ENCODE measurements at places on chromosomes 6 and 20.
A peak's percentile ranks its signal among the peaks of the same experiment; 100 is the strongest.

GRCh38 chr6:15239616-15240364, 6.1 kb upstream of the JARID2 start:
- no peak for DNase-seq

DNA sequence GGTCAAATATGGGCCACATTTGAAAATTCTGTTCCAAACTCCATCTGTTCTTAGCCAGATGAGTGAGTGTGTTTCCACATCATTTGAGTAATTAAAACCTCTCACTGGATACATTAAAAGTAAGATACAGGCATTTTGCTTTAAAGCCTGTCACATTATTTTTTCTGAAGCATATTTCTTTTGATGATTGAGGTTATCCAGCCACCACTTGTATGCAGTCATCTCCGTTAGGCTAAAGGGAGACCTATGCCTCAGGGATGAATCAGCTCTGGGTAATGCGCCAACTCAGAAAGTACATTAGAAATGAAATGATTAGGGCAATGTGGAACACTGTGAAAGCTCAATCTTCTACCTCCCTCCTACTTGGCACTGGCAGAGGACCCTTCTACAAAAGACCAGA, 90.7 kb downstream of the SNAP25 start:
- no peak for DNase-seq

DNA sequence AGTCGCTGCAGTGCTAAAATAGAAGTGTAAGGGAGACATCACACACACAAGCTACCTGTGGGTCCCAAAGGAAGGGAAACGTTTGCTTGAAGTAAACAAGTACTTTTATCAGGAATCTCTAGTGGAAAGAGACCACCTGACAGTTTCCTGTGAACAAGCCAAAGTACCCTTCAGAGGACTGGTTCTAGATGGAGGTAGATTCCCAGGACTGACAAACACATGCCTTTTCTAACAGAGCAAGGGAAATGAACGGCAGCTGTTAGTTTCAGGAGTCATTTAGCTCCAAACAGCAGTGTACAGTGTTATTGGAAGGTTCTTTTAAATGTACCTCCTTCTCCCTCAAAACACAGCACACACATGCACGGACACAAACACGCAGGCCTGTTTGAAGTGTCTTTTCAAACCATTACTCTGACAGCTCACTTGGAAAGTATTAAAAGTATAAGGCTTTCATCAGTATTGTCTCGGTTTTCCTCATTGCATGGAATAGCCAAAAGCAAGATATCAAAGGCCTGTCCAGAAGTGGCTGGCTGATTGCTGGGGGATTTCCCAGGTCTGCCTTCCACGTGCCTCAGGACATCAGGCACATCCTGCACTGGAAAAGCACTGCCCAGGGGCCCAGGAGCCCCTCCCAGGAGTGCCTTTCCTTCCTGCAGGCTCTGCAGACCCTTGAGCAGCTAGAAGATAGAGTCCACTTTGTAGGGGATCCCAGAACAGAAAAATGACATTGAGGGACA, 393.2 kb upstream of the SOX4 start:
- no peak for DNase-seq

GRCh38 chr20:8525017-8525343, 392.9 kb downstream of the PLCB1 start:
- DNase-seq, result no peak

DNA sequence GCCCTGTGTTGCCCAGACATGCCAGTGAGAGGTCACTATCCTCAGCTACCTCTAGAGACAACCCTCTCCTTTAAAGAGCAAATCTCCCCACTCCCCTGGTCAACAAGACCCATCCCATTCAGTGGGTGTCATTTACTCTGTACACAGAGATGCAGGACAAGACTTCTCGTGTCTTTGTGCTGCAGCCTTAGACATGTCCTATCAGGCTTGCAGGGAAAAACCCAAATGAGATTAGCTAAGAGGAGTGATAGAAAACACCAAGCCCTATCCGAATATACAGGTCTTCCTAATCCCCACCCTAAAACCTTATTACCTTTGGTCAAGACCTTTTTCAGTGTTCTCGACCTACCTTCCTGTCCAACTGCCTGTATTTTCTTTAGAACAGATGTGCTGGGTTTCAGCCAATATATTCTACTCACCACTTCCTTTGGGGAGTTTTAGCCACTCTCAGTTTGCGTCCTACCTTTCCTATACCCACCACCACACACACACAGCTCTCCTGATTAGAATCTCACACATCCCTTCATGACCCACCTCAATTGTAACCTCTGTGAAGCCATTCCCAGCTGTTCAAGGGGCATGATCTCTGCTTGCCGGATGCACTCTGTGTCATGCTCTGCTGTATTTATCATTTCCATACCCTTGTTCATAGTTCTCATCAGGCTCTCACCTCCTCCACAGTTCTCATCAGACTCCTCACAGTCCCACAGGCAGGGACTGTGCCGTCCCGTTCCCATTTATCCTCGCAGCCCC, 39.7 kb downstream of the TRAM2 start:
- no peak for DNase-seq

DNA sequence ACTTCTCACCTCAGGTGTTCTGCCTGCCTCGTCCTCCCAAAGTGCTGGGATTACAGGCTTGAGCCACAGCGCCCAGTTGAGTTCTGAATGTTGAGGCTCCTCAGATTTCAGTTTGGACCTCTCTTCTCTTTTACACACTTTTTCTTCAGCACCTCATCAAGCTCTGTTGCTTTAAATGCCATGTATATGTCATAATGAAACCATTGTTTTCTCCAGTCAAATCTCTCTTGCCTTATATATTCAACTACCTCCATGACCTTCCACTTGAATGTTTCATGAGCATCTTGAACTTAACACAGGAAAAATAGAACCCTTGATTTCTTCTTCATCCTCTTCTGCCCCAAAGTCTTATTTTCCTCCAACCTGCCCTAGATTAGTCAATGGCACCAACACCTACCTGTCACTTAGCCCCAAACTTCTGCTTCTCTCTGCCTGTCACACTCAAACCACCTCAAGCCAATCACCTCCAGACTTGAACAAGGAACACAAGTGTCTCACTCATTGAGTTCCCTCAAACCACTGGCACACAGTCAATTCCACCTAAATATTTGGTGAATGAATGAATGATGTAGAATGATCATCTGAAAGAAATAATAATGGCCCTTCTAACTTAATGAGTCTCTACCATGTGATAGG, 161.0 kb upstream of the SGK1 start:
- DNase-seq, result no peak

DNA sequence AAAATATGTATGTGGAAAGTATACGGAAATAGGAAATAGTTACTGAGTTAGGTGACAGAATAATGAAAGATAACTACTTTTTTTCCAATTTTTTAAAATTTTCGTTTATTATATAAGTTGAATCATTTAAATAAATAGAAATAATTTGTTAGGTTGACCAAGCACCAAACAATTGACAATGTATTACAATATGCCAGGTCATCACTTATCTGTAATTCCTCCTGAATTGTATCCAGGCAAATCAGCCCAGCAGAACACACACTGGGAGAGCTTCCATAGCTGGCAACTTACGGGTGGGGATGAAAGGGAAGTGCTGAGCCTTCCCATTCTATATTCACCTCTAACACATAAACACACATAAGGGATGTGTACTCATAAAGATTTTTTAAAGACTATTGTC, 40.7 kb downstream of the FAXC start:
- no peak for DNase-seq

- DNase-seq, result no peak
Measured at GRCh38 chr6:134039116-134039515, 13.3 kb downstream of the SLC2A12 start.

DNA sequence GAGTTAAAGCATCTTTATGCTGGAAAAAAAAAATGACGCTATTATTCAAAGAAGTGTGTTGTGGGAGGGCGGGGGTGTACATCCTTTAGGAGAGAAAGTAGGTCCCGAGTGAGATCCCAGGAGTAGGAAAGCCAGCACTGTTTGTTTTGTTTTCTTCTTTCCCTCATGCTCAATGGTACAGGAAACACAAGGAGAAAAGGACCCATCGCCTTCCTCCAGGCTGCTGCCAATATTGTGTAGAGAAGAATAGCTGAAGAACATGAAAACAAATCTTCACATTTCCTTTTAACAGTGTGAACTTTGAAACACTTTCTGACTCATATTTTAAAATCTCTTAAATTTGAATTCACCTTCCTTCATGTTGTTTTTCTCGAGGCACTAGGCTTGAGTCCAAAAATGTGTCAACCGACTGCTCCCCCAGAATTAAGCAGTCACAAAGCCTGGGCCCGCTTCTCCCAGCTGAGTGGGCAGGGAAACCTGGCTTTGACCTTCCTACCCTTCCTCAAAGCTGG, 22.3 kb downstream of the PPP1R16B start:
- no peak for DNase-seq

DNA sequence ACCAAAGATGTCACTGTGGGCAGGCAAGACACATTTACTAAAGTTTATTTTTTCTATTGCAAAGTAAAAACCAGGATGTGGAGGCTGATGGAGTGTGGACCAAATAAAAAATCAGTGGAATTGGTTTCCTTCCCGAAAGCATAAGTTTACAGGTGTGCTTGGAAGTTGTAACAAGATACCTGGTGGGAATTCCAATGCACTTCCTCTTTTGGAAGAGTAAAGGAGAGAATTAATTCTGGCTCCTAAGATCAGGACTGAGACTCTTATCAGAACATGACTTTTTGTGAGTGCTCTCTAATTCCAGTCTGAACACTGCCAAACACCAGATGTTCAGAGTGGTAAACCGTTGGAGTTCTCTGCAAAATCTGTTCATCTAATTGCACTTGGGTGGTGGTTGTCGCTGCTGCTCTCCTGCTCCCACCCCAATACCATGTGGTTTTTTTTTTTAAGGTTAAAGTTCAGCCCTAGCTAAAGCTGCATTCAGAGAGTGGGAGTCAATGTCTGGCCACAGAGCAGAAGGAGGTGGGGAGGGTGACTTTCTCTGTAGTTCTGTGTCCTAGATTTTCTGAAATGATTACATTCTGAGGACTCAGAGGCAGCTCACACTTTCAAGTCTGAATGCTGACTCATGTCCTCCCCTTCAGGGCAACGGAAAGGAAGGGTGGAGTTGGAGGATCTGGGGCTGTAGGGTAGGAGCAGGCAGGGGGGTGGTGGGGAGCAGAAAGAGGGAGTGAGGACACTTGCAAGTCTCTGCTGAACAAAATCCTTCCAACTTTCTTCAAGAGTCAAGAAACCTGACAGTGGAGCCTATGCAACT, 275.8 kb upstream of the PRDM1 start:
- DNase-seq, result peak; percentile 34

GRCh38 chr6:21886542-21887151, 293.1 kb downstream of the SOX4 start:
- no peak for DNase-seq

GRCh38 chr6:105550955-105551620, 148.2 kb upstream of the PREP start:
- no peak for DNase-seq

GRCh38 chr6:104711371-104711770, 148.3 kb downstream of the HACE1 start:
- no peak for DNase-seq

- no peak for DNase-seq
Measured at GRCh38 chr6:72649032-72649984, 27.4 kb downstream of the KCNQ5 start.

DNA sequence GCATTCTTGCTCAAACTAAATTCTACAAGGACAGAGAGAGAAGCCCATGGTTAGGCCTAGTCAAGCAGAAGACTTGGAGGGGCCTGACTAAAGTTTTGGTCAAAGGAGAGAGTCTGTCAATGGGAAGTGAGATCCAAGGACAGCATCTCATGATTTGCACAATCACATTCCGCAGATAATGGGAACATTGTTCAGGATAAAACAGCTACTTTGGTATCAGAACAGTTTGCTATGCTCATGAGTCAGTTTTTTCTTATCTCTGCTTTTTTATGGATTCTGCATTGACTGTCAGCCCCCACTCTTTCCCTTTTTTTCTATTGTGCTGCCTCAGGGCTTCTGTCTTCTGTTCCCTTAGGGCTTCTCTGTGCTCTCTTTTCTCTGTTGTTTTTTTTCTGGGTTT, 28.6 kb downstream of the AKAP7 start:
- no peak for DNase-seq

GRCh38 chr6:27867945-27868300, 44.3 kb downstream of the OR2B2 start:
- no peak for DNase-seq

GRCh38 chr6:116390581-116390980, 19.8 kb downstream of the DSE start:
- DNase-seq, result no peak

DNA sequence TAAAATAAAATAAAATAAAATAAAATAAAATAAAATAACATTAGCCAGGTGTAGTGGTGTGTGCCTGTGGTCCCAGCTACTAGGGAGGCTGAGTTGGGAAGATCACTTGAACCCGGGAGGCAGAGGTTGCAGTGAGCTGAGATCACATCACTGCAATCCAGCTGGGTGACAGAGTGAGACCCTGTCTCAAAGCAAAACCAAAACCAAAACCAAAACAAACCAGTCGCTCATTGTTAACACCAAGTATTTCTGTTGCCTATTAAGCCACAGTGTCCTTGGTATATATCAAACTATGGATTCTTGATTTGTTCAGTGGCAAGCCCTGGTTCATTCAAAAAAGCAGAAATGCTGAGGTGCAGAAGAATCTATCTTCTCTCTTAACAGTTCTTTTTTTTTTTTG, 65.7 kb downstream of the PYGB start:
- no peak for DNase-seq

DNA sequence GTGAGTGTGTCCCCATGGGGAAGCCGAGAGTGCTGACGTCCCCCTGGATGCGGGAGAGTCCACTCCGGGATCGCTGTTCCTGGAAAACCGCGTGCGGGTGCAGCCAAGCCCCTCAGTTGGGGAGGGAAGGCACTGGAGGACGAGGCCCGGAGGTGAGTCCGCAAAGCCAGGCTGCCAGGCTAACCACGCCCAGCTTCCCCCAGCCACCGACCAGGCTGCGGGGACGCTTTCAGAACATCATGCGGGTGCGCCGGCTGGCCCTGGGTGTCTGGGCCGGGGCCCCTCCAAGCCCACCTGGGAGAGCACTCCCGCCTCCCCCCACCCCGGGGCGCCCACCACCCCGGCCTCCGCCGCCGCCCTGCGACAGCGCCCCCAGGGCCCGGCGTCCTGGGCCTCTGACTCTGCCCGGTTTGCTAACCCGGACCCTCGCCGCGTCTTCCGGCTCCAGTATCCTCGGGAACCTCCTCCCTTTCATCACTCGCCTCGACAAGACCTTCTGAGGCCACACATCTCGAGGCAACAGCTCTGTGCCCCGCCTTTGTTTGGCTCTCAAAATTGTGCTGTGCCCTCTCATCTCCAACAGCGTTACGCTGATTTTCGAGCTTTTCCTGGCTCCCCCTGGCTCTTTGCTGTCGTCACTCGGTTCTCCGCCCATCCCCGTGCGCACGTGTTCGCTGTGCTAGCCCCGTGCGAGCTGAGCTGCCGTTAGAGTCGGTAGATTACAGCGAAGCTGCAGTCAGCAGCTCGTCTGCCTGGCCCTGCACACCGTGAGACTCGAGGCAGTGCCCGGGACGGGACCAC, 47.1 kb upstream of the ENTPD6 start:
- DNase-seq, result peak; percentile 67

GRCh38 chr20:13786143-13786828, 1.5 kb downstream of the NDUFAF5 start:
- DNase-seq, result no peak
